ENCODE measurements at places on chromosomes 3 and 15.

GRCh38 chr15:70358011-70358819 is 260.5 kb upstream of the TLE3 start:
- DNase-seq, result no peak

GRCh38 chr3:152323834-152324233 is 55.1 kb downstream of the MBNL1 start:
- DNase-seq, result no peak

- no peak for DNase-seq
Observed at GRCh38 chr3:186138272-186138981, 29.5 kb upstream of the ETV5 start.

GRCh38 chr3:18771931-18772330 is 346.8 kb upstream of the SATB1 start:
- no peak for DNase-seq

GRCh38 chr15:31153531-31153930 is 52.0 kb upstream of the TRPM1 start:
- DNase-seq, result no peak
